H1 (cell line): ENCODE measurements at places on chromosomes 3 and 15.

- no peak overlapping the region for H3K27ac ChIP-seq
- no peaks in the 10 kb centered on the region for H3K27me3 ChIP-seq
- DNase-seq, result peak; percentile 58
- H3K36me3 ChIP-seq, result no peaks in the 10 kb centered on the region
Measured at GRCh38 chr3:169863458-169863899, 6.3 kb downstream of the LRRC31 start.

- no peak overlapping the region for H3K27ac ChIP-seq
- no peak overlapping the region for H3K4me3 ChIP-seq
- no peaks in the 10 kb centered on the region for H3K4me1 ChIP-seq
Measured at GRCh38 chr3:97927704-97928103, 44.5 kb downstream of the RIOX2 start.

DNA sequence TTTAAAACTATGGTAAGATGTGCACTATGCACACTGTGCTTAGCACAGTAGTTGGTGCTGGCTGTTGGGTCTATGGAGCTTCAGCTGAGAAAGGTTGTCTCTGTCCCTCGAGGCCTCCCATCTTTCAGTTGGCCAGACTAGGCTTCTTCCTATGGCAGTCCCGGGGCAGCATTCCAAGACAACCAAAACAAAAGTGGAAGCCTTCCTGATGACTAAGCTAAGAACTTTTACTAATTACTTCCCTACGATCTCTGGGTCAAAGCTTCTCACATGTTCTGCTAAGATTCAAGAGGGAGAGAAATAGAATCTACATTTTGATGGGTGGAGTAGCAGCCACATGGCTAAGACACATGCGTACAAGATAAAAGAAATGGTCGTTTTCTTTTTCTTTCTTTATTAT, 342.8 kb downstream of the TUSC7 start:
- no peaks in the 10 kb centered on the region for H3K36me3 ChIP-seq
- H3K4me1 ChIP-seq, result peaks cover 5% of the 10 kb centered on the region
- no peak overlapping the region for H3K27ac ChIP-seq
- H3K27me3 ChIP-seq, result no peaks in the 10 kb centered on the region
- no peak overlapping the region for H3K4me3 ChIP-seq

- H3K27me3 ChIP-seq, result no peaks in the 10 kb centered on the region
- H3K27ac ChIP-seq, result no peak overlapping the region
- DNase-seq, result no peak
- H3K36me3 ChIP-seq, result no peaks in the 10 kb centered on the region
- H3K4me3 ChIP-seq, result no peak overlapping the region
Measured at GRCh38 chr15:66021496-66022162, 152.3 kb downstream of the RAB11A start.

DNA sequence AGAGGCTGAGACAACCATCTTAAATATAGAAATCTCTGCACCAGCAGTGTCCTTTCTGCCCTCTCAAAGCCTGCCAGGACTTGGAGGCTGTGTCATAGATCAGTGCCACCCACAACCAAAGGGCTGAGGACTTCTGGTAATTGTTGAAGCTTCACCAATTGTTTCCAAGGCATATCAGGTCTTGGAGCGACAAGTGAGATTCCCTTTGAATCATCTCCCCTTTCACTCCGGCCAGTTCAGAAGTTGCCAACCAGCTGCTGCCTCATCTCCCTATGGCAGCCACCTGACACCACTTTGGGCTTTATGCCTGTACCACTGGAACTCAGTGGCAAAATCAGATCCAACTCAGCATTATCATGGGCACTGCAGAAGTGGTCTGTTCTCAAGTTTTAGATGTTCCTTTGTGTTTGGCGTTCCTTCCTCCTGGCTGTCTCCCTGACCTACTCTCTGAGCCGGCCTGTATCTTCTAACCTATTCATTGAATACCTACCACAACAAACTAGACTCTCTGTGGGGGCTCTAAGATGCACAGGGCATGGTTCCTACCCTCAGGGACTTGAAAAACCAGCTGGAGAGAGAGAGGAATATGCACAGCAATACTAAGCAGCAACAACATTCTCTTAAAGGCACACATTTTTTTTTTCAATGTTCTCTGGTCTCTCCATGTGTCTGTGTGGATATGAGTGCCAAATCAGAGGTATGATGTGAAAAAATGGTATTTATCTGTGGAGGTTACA, 90.8 kb upstream of the PFN2 start:
- no peak for DNase-seq
- H3K4me1 ChIP-seq, result no peaks in the 10 kb centered on the region
- no peaks in the 10 kb centered on the region for H3K27me3 ChIP-seq
- H3K27ac ChIP-seq, result no peak overlapping the region

GRCh38 chr3:162740941-162741596, 1244.5 kb downstream of the OTOL1 start:
- no peaks in the 10 kb centered on the region for H3K27me3 ChIP-seq
- H3K36me3 ChIP-seq, result no peaks in the 10 kb centered on the region
- DNase-seq, result no peak
- no peak overlapping the region for H3K27ac ChIP-seq
- no peak overlapping the region for H3K4me3 ChIP-seq

- H3K27me3 ChIP-seq, result no peaks in the 10 kb centered on the region
- H3K36me3 ChIP-seq, result no peaks in the 10 kb centered on the region
- DNase-seq, result no peak
- H3K27ac ChIP-seq, result no peak overlapping the region
- no peak overlapping the region for H3K4me3 ChIP-seq
- no peaks in the 10 kb centered on the region for H3K4me1 ChIP-seq
Measured at GRCh38 chr15:92415639-92416297, 22.1 kb downstream of the ST8SIA2 start.

DNA sequence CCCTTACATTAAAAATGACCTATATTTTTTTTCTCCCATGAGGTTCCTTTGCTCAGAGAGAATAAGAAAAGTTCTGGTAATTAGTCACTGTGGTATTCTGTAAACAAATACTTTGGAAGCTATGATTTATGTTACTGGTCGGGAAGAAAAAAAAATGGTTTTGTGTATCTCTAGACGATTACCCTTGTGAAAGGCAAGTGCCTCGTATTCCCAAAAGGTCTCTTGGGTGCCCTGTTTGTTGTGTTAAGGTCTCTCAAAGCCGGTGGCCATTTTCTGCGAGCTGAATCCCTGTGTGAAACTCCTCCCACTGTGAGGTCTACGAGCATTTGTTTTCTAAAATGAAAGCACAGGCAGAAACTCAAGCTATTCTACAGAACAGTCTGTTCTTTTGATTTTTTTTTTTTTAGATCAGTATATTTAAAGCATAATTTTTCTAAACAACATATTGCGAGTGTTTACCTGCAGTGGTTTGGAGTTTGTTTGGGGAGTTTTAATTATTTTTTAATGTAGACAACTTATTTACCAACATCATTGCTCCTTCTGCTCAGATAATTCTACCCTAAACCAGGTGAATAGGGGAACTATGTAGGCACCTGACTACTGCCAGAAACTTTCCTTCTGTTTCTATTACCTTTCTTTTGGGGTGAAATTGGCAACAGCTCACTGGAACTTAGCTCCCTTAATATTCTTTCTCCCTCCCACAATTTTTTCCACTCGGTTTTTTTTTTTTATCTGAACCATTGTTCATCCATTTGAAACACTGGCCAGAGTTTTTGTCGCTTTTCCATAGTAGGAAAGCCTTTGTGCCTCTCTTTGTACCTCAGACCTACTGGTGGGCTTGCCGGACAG, 44.0 kb downstream of the ZBTB38 start:
- H3K4me1 ChIP-seq, result no peaks in the 10 kb centered on the region
- H3K27me3 ChIP-seq, result peaks cover 9% of the 10 kb centered on the region
- no peak overlapping the region for H3K4me3 ChIP-seq
- H3K27ac ChIP-seq, result no peak overlapping the region

DNA sequence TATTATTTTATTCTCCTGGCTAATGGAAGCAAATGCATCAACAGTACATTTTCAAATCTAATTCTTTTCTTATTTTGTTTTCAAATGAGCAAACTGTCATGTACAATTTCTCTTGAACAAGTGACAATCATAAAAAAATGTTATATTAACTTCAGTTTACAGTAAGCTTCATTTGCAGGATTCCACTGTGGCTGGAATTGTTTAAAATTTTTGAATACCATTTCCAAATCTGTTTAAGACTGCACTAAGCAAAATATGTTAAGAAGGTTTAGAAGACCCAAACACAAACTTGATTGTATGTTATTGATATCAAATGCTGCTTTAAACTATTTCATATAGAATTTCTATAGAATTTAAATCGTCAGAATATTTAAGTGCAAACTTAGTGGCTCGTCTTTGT, 92.8 kb downstream of the ZNF280D start:
- H3K36me3 ChIP-seq, result no peaks in the 10 kb centered on the region
- DNase-seq, result no peak
- no peak overlapping the region for H3K27ac ChIP-seq
- H3K27me3 ChIP-seq, result no peaks in the 10 kb centered on the region

DNA sequence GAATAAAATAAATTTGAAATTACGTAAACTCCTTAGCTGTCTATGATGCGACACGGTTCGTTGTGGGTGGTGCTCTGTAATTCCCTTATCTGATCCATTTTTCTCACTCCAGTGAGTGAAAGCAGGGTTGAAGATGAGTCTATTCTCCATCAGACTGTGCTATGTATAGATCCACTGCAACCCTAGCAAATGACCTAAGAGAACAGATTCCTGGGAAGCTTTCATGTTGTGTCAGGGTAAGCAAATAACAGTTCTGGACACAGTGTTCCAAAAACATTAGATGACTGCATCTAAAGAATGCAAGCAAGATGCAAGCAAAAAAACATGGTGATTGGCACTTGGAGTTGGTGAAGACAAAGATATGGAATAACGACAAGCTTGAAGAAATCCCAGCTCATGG, 239.3 kb downstream of the SLC9A9 start:
- DNase-seq, result no peak
- H3K27ac ChIP-seq, result no peak overlapping the region
- no peaks in the 10 kb centered on the region for H3K27me3 ChIP-seq
- no peaks in the 10 kb centered on the region for H3K36me3 ChIP-seq

GRCh38 chr15:49637857-49638256, 17.0 kb downstream of the DTWD1 start:
- H3K4me3 ChIP-seq, result no peak overlapping the region
- no peaks in the 10 kb centered on the region for H3K27me3 ChIP-seq
- no peaks in the 10 kb centered on the region; the same call in 1 of the 2 replicates for H3K4me1 ChIP-seq

DNA sequence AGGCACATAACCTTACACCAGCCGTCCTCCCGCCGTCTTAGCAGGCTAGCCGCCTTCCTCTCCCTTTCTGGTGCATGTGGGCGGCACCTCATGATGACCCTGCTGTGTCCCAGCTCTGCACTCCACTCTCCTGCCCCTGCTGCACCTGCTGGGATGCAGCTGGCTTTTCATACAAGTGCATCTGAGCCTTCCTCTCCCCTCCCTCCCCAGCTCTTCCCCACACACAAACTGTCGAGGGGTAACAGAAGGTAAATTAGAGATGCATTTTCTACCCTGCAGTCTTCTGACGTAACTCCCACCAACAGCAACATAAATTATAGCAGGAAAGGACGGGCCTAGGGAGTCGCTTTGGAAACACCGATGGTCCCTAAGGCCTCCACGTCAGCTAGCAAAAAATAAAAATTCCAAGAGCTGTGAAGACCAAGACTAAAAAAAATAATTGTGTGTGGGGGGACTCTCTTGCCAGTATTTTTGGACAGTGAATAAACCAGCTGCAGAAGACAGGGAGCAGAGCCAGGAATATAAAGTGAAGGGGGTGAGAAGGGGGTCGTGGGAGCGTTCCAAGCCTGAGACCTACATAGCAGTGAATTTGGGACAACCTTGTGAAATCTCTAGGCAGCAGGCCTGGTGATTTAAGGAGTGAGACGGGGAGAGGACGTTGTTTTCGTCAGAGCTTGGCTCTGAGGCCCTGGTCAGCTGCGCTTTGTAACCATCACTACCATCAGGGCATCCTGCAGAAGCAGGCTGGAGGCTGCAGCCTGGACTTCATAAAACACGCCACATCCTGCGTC, 216.2 kb downstream of the ADAMTS17 start:
- H3K27me3 ChIP-seq, result no peaks in the 10 kb centered on the region
- no peaks in the 10 kb centered on the region for H3K36me3 ChIP-seq
- no peaks in the 10 kb centered on the region for H3K4me1 ChIP-seq
- H3K27ac ChIP-seq, result no peak overlapping the region
- DNase-seq, result no peak
- H3K4me3 ChIP-seq, result no peak overlapping the region

DNA sequence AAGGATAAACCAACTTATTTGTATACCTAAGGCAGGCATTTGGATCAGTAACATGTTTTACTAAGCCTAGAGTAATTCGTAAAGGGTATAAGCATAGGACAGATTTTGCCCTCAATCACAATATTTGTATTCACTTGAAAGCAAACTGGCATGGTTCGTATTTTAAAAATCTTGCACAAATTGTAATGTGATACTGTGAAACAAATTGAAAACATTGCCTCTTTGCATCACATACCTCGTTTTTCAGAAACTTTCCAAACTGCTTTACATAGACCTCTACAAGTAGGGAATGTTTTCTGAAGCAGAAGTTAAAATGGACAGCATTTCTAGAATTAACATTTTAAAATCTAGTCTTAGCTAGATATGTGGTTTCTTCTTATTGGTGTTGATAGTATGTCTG, 11.6 kb downstream of the KBTBD8 start:
- H3K4me1 ChIP-seq, result peaks cover 4% of the 10 kb centered on the region
- H3K27ac ChIP-seq, result no peak overlapping the region
- H3K4me3 ChIP-seq, result no peak overlapping the region
- H3K36me3 ChIP-seq, result peaks cover 7% of the 10 kb centered on the region

- H3K4me1 ChIP-seq, result peaks cover 9% of the 10 kb centered on the region; the same call in 1 of the 2 replicates
- H3K36me3 ChIP-seq, result no peaks in the 10 kb centered on the region
- H3K27me3 ChIP-seq, result no peaks in the 10 kb centered on the region
- H3K4me3 ChIP-seq, result no peak overlapping the region
- DNase-seq, result peak; percentile 52
- H3K27ac ChIP-seq, result no peak overlapping the region
Measured at GRCh38 chr3:118501152-118501551, 533.5 kb downstream of the IGSF11 start.

- H3K27ac ChIP-seq, result no peak overlapping the region
- H3K36me3 ChIP-seq, result no peaks in the 10 kb centered on the region
- no peaks in the 10 kb centered on the region for H3K4me1 ChIP-seq
- DNase-seq, result no peak
- no peaks in the 10 kb centered on the region for H3K27me3 ChIP-seq
Measured at GRCh38 chr3:165464736-165465135, 268.6 kb upstream of the SLITRK3 start.
